ENCODE measurements at places on chromosomes 4 and X.
A peak's percentile ranks its signal among the peaks of the same experiment; 100 is the strongest.

- no peak for DNase-seq
Observed at GRCh38 chr4:30754021-30754420, 33.9 kb downstream of the PCDH7 start.

GRCh38 chr4:184818216-184818564 is 7.6 kb downstream of the ACSL1 start:
- DNase-seq: no peak

- no peak for DNase-seq
Observed at GRCh38 chr4:59612235-59612634, 1587.9 kb upstream of the ADGRL3 start.

DNA sequence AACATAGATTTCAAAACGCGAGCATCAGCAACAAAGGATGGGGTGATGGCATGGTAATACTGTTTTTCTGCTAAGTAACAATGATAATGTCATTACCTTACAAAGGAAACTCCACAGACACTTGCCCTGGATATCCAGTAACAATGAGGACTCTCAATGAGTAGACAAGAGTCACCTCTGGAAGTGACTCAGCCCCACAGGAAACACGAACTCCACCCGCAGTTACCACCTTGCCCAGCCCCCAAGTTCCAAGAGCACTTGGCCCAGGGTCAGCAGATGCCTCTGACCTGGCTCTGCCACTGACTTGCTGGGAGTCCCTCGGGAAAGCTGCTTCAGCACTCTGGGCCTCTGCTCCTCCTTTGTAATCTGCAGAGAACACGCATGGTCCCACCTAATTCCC is 110.3 kb upstream of the MAP3K15 start:
- no peak for DNase-seq

- DNase-seq: peak; percentile 40
Observed at GRCh38 chrX:17521871-17522693, 147.1 kb downstream of the NHS start.

- no peak for DNase-seq
Observed at GRCh38 chrX:48939524-48940228, 17.7 kb downstream of the OTUD5 start.

GRCh38 chrX:38891641-38892413 is 90.6 kb downstream of the MID1IP1 start:
- DNase-seq: no peak

- no peak for DNase-seq
Observed at GRCh38 chrX:121000589-121000988, 15.0 kb upstream of the CT47A1 start.

DNA sequence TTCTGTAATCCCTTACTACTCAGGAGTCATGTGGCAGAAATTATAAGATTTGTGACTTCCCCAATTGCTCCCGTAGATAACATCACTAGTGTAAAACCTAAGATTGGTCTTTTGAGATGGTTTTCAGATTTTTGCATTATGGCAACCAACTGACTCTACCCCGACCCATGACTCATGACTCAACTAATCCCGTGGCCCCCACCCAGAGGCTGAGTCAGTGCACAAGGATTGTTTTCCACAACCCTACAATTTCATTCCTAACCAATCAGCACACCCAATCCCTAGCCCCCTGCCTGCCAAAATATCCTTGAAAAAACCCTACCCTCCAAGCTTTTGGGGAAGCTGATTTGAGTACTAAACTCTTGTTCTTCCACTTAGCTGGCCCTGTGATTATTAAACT is 109.4 kb upstream of the FAM9C start:
- DNase-seq: no peak

DNA sequence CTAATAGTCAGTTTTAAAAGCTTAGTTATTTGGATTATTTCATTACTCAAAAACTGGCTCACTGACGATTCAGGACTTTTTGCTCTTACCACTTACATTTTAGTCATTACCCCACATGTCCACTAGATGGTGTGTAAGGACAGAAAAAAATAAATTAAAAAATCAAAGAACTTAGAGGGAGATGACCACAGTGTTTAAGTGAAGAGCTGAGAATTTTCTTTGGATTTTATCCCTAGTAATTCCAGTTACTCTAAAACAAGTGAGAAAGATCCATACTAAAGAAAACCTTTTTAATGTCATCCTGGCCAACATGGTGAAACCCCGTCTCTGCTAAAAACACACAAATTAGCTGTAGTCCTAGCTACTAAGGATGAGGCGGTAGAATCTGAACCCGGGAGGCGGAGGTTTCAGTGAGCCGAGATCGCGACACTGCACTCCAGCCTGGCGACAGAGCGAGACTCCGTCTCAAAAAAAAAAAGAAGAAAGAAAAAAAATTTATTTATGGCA is 26.4 kb upstream of the TMPRSS11B start:
- DNase-seq: no peak

- no peak for DNase-seq
Observed at GRCh38 chrX:124300405-124300804, 32.1 kb upstream of the TEX13D start.

DNA sequence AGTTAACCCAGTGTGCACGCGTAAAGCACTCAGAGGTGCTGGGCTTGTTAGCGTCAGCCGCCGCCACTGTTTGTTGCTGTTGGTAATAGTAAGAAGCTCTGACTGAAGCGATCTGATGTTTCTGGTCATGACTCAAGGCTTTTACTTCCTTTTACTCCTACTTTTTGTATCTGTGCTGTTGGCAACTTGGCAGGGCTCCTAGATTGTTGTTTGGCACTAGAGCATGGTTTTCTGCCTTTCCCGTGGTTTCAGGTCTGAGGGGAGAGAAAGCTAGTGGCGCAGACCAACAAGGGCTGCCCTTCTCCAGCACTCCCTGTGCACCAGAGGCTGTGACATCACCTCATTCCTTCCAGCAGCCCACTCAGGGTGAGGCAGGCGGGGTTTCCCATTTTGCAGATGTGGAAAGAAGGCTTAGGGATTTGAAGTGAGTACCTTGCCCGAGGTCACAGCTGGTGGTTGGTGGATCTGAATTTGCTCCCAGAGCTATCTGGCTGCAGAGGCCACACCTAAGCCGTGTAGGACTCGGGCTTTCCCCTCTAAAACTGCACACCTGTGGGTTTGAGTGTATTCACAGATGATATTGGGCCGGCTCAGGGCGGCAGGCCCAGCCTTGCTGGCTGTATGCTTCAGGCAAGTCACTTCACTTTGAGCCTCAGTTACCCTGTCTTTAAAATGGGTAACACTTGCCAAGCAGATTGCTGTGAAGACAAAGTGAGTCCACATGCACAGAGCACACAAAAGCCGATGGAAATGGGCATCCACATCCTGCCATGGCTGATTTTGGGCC is 51.2 kb upstream of the TADA2B start:
- no peak for DNase-seq

GRCh38 chr4:2757426-2757825 is 1.3 kb upstream of the TNIP2 start:
- no peak for DNase-seq

GRCh38 chr4:56511098-56511497 is 5.5 kb downstream of the ARL9 start:
- no peak for DNase-seq

DNA sequence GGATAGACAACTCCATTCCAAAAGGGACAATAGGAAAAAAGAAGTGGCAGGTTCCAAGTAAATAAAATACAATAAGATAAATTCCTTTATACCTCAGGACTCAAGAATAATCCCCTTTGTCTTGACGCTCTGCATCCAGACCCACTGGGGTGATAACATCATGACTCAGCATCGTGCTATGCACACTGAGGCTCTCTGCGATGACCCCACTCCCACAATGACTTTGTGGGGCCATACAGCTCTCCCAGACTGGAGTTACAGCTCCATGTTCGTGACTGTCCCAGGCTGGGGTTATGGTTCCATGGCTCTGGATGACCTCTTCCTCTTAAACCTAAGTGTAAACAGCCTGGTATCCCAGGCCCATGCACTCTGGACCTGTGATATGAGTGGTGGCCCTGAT is 254.5 kb upstream of the ADGRL3 start:
- no peak for DNase-seq

GRCh38 chr4:155984106-155984797 is 30.6 kb upstream of the CTSO start:
- no peak for DNase-seq

DNA sequence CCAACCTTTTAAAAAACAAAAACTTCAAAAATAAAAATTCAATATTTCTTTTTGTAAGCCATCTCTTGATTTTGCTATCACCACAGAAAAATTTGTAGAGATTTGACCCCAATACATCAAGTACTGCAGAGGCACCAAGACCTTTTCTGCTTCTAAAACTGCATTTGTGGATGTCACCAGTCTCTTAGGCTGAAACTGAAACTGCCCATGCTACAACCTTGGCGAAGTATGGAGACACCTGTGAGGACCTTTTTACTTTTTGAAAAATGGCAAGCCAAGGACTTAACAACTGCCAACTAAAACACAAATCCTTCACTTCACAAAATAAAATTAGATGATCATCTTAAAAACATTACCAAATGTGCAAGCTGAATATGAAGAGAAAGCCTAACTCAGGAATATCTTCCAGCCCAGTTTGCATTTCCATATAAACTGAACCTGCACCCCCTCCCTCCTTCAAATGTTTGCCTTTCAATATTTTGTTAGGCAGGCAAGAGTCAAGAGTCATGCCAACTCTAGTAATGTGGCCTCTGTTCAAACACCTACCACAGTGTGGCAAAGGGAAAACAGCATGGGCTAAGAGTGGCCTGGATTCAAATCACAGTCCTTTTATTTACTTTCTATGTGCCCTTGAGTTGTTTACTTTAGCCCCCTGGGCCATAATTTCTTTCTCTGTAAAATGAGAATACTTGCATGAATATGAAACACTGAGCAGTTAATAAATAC is 389.4 kb downstream of the OPHN1 start:
- DNase-seq: no peak

DNA sequence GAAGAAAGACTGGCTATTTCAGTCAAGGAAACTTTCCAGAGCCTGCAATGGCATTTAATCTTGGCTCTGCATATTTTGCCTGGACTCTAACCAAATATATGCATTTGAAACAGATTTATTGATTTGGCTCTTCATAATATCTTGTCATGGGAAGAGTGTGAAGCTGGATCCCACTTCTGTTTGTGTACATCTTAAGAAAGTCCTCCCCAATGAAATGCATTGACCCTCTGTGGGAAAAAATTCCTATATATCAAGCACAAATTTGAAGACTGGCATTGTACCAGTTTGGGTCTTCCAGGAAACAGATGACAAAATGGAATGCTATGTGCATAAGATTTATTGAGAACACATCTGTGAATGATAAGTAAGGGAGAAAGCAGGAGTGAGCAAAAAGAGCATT is 897.3 kb upstream of the TENM3 start:
- DNase-seq: no peak

- no peak for DNase-seq
Observed at GRCh38 chr4:2217726-2218125, 24.2 kb downstream of the HAUS3 start.

- DNase-seq: no peak
Observed at GRCh38 chr4:55337944-55338343, 8.1 kb upstream of the SRD5A3 start.

DNA sequence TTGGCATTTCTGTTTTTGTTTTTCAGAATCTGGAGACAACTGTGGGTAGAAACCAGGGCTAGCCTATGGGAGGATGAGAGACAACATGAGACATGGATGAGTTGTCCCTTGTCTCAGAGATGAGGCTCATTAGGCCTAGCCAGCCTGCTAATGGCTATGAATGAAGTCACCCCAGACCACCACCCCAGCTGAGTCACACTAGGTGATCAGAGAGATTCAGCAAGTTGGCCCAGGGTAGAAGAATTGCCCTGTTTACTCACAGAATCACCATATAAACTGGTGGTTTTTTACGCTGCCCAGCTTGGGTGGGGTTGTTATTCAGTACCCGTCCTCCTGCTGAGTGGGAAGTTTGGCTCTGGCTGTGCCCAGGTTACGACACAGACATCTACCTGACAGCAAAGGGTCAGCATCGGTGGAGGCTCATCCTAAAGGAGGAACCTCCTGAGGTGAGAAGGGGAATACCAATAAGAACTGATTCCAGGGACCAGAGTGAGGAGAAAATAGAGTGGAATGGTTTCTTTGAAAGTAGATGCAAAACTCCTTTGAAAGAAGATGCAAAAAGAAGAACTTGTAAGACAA is 17.2 kb upstream of the ARSJ start:
- DNase-seq: no peak

DNA sequence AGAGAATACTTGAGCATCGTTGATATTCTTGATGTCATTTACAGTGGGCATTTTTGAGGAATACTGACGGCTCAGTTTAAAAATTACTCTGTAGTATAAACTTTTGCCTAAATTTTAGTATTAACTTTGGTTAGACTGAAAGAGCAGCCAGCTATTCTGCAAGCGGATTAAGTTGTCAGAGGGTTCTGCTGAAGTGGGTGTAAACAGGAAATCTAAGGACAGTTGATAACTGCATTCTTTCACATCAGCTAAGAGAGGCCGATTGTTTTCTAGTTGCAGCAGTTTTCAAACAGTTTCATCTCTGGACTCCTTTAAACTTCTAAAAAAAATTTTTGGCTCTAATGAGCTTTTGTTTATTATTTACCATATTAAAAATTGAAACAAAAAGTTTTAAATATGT is 149.6 kb downstream of the RAPGEF2 start:
- no peak for DNase-seq

DNA sequence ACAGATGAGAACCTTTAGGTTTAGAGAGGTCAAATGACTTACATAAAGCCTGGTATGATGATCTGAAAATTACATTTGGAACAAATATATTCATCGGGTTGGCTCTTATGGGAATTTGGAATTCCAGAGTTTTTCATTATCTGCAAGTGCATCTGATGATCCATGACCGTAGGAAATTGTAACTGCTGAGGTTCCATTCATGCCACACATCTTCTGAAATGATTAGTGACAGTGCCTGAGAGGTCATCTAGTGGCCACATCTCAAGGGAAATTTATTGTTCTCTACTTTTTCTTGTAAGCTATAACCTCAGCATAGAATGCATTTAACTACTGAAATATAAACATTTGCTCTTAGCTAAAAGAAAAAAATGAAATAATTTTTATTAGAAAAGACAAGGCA is 105.8 kb upstream of the NWD2 start:
- no peak for DNase-seq

DNA sequence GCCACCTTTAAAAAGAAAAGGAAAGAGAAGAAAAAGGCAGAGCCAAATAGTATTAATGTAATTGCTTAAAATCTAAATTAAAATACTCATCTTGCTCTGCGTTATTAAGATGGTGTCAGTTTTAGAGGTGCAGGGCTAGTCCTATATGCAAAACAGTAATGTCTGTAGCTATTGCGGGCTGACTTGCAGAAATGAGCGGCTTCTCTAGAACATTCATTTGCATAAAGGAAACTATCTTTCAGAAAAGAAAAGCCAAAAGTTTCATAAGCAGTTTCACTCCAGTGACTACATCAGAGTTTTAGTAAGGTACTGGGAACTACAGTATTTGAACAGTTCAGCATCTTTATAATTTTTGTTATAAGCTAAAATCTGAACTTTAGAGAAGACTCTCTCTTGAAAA is 6.0 kb downstream of the SMAD1 start:
- no peak for DNase-seq

GRCh38 chr4:106270736-106271135 is 45.3 kb downstream of the TBCK start:
- DNase-seq: no peak

GRCh38 chr4:79650217-79650616 is 242.2 kb upstream of the GK2 start:
- DNase-seq: no peak

- DNase-seq: no peak
Observed at GRCh38 chrX:134478374-134478773, 18.4 kb downstream of the HPRT1 start.

GRCh38 chr4:29588617-29589016 is 1131.6 kb upstream of the PCDH7 start:
- DNase-seq: no peak

GRCh38 chr4:124321364-124321763 is 391.2 kb downstream of the ANKRD50 start:
- DNase-seq: no peak

Measured in nephron progenitor cell (in vitro differentiated cells).